ENCODE measurements at places on chromosomes 13 and 19.
A peak's percentile ranks its signal among the peaks of the same experiment; 100 is the strongest.

DNA sequence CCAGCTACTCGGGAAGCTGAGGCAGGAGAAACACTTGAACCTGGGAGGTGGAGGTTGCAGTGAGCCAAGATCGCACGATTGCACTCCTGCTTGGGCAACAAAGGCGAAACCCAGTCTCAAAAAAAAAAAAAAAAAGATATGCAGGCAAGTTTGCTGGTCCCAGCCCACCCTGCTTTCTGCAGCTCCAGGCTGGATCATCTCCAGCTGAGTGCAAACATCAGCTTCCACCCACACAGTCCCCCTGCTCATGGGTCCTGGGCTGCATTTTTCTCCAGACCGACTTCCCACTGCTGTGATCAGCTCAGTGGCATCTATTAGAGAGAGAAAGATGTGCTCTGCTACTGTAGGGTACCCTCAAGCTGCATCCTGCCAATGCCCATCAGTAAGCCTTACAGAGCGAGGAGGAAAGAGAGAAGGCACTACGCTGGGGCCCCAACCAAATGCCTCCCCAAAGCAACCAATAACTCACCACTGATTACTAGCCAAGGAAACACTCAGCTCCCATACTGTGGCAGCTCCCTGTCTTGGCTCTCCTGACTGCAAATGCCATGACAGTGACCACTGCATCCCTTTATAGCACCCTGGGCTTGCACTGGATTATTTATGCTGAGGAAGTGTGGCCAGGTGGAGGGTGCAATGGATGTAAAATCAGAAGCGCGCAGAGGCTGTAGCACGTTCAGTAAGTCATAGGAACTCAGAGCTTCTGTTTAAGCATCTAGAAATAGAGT lies 170.9 kb upstream of the ZNF507 start:
- DNase-seq, result no peak

DNA sequence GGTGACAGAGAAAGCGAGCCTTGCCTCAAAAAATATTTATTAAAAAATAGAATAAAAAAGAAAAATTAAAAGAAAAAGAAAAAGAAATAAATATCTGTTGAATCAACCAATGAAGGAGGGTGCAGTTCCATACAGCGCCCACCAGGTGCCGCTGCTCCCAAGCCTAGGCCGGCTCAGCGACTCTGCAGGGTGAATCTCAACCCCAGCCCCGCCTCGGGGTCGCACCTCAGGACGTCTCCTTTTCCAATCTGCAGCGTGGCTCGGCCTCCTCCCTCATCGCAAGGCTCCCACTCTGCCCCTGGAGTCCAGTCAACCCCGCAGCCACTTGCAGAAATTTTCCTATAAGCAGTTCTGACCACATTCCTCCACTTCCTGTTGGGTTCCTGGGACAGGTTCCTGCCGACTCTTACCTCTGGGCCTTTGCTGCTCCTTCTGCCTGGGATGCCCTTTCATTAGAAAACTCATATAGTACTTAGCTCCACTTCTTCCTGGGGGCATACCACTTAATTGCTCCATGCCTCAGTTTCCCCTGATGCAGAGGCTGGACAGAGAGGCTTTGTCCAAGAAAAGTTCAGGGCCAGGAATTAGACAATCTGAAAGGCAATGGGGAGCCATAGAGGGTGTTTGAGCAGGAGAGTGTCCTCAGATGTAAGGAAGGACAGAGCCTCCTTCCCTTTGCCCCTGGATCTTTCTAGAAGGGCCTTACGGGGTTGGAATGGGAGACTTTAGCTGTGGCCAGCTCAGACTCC lies 24.3 kb downstream of the NFILZ start:
- DNase-seq, result peak; percentile 32

DNA sequence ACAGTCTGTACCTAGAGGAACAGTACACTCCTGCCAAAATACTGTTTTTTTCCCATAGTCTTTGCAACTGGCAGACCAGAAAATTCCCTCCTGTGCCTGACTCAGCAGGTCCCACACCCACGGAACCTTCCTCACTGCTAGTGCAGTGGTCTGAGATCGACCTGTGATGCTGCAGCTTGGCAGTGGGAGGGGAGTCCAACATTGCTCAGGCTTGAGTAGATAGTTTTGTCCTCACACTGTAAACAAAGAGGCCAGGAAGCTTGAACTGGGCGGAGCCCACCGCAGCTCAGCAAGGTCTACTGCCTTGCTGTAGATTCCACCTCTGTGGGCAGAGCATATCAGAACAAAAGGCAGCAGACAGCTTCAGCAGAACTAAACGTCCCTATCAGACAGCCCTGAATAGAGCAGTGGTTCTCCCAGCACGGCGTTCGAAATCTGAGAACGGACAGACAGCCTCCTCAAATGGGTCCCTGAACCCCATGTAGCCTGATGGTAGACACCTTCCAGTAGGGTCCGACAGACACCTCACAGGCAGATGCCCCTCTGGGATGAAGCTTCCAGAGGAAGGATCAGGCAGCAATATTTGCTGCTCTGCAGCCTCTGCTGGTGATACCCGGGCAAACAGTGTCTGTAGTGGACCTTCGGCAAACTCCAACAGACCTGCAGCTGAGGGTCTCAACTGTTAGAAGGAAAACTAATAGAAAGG lies 92.7 kb downstream of the SUCLA2 start:
- DNase-seq, result no peak

GRCh38 chr19:44657211-44657921 lies 13.7 kb downstream of the PVR start:
- DNase-seq, result peak; percentile 58

DNA sequence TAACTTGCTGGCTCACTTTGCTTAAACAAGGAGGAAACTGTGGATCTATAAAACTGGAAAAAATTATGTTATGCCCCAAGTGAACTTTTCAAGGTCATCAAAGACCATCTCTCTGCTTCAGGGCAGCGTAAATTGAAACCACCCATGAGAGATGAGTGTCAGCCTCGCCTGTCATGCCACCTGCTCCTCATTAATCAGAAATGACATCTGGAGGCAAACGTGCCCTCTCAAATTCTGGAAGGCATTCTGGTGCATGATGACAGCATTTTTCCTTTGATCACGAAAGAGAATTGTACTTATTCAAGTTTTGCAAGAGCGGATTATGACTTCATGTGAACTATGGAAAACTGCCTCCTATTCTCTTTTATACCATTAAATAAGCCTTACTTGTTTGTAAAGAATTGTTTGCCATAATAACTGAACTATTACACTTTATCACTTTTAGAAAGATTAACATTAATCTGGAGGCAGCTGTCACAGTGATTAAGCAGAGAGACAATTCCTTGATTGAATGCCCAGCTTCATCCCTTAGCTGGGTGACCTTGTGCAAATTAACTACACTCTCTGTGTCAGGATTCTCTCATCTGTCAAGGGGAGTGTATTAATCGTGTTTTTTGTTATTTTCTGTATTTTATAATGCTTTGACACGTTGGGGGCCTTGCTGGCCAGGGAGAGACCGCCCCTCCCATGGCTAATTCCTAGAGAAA lies 17.0 kb upstream of the SACS start:
- no peak for DNase-seq

- DNase-seq, result no peak
Measured at GRCh38 chr13:36746051-36746450, 72.2 kb downstream of the SERTM1 start.

- DNase-seq, result no peak
Measured at GRCh38 chr13:29483623-29484022, 111.9 kb downstream of the SLC7A1 start.

DNA sequence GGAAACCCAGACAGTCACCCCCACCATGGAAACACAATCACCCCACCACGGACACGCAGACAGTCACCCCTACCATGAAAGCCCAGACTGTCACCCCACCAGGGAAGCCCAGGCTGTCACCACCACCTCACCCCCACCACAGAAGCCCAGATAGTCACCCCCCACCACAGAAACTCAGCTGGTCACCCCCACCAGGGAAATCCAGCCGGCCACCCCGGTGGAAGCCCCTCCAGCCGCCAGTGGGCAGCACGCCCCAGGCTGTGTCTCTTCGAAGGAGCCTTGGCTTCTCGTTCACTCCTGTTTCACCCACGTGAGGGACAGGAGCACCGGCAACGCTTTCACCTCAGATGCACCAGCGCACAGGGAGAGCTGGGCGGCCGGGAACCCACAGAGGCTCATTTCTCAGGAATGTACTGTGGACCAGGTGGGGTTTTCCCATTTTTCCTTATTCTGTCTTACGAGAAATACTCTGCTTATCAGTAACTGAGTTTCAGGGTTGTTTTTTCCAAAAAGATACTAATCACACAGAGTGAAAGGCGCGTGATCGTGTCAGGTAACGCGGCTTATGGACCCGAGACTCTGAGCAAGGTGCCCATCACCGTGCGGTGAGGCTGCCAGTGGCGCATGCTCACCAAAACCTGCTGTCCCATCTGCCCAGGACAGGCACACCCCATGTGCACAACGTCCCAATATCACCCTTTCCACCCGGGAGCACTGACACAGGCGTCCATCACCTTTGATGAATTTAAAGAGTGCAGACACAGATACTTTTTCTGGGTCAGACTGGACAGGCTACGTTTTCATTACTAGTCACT lies 28.0 kb downstream of the CARS2 start:
- no peak for DNase-seq

DNA sequence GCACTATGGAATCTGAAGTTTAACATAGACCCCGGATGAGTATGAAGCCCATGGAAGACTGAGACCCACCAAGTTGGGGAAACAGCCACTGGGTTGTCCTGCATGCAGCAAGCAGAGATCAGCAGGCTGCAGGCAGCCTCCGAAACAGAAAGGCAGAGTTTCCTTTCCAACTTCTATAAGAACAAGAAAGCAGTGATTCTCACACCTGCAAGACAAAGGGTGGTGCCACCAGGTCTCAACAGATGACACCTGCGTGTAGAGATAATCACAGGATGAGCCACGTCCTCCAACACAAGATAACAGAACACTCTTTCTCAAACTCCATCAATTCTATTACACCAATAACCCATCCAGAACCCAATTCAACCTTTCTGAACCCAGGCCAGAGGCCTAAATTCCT lies 457.9 kb downstream of the FOXO1 start:
- no peak for DNase-seq

DNA sequence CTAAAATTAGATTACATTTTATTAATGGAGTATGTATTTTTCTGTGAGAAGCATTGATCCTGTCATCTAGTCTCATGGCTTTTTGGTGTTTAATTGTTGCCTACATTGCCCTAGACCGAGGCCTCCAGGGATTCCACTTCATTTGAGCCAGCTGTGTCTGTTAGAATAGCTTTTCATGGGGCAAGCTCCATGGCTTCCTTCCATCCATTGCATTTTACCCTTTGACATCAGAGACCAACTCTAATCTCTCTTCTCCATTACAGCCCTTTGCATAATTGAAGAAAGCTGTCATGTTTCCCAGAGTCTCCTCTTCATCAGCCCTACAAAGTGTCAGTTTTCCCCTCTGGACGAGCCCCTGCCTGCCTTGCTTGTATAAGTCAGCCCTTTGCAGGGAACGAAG lies 70.6 kb downstream of the MTUS2 start:
- DNase-seq, result no peak

DNA sequence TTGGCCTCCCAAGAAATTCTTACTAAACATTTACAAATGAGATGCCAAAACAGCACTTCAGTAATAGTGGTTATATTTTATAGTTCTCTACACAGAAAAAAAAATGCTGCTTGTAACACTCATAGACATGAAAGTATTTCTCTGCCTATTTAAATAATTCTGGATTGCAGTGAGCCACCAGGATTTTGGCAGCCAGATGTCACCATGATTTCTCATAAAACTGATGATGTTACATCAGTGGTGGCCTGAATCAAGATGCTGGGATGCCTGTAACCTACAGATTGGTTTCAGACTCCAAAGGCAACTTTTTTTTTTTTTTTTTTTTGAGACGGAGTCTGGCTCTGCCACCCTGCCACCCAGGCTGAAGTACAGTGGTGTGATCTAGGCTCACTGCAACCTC lies 2.7 kb upstream of the CAPS start:
- DNase-seq, result no peak

DNA sequence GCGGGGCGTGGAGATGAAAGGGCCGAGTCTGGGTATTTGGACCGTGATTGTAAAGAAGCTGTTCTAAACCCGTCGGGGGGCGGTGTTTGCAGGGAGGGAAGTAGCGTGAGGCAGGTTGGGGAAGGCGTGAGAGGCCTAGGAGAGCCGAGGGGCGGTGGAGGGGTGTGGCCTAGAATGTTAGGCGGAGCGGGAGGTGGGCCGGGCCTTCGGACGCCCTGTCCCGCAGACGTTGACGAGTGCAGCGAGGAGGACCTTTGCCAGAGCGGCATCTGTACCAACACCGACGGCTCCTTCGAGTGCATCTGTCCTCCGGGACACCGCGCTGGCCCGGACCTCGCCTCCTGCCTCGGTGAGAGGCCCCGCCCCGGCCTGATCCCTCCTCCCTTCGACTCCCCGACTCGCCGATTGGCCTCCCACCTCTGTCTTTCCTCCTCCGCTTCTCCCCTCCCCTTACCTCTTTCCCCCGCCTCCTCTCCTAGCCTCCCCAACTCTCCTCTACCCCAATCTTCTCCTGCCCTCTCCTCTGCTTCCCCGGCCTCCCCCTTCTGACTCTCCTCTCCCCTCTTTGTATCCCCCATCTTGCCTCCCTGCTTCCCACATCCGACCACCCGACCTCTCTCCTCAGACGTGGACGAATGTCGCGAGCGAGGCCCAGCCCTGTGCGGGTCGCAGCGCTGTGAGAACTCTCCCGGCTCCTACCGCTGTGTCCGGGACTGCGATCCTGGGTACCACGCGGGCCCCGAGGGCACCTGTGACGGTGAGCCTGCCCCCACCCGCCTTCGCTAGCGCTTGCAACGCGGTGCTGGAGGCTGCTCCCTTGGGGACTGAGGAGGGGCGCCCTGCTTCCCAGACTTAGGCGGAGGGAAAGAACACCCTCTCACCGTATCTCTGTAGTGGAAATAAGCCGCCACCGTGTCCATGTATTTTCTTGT lies 12.8 kb downstream of the LTBP4 start:
- peak; percentile 89 for DNase-seq

GRCh38 chr13:23871616-23872220 lies 17.5 kb downstream of the MIPEP start:
- no peak for DNase-seq

DNA sequence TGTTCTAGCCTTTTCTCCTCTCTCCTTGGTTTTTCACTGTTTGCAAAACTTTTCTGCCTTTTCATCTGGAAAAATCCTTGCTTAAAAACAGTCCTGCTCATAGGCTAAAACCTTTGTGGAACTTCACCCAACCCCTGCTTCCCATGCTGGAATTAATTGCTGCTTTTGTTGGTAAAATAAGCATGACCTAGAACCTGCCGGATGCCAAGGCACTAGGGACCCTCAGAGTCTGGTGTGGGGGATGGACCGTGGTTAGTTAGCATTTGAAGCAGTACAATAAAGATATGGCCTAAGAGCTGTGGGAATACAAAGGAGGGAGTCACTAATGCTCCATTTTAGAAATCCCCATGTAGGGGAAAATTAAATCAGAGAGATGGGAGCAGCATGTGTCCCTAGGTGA lies 326.3 kb downstream of the KCNRG start:
- no peak for DNase-seq

- no peak for DNase-seq
Measured at GRCh38 chr19:14107581-14108461, 9.7 kb downstream of the PRKACA start.

- DNase-seq, result no peak
Measured at GRCh38 chr19:39498798-39499642, at the start of gene DLL3. TSS of gene DLL3 (plus strand) at chr19:39498947. CDS start at chr19:39498975, 28 bp downstream.

- peak; percentile 82 for DNase-seq
Measured at GRCh38 chr19:47013041-47013517, 6.6 kb upstream of the NPAS1 start.

Data from thyroid gland (tissue), 4 donors.